NCI-H1694 treated with DMSO at 0.1 percent for 48 hours (cell line): ENCODE measurements at places on chromosomes 12 and 14.

- no peak for DNase-seq
These were observed 8.7 kb upstream of the PLEKHA5 start for GRCh38 chr12:19120795-19121194.

DNA sequence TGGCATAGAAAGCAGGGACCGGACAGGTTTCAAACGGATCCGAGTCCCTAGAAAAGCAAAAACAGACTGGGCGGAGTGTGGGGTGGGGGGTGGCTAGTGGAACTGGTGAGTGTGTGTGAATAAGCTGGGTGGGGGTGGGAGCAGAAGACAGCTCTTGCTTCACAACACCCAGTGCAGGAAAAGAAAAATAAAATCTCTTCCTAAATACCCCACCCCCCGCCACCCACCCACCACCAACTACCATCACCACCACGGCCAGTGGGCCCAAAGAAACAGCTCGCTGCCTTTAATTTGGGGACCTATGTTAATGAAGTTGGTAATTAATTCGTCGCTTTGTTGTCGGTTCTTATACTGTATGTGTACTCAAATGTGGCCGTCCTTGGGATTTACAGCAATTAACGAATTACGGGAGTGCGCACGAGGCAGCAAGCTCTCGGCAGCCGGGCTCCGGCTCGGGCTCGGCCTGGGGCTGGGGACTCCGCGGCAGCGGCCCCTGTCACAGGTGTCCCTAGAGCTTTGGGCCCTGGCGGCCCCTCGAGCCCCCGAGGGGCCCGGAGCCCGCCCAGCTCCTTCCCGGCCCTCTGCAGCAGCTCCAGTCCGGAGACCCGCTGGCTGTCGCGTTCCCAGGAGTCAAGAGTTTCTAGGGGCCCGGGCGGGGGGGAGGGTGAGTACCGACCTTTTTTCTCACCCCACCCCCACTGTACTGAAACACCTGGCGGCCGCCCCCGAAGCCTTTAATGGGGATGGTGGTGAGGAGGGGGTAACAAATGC, 1.5 kb upstream of the OTX2 start:
- DNase-seq = no peak

- DNase-seq = no peak
These were observed 198.6 kb downstream of the CCDC91 start for GRCh38 chr12:28388879-28389278.

GRCh38 chr12:87985069-87985675, 44.0 kb downstream of the C12orf50 start:
- DNase-seq = no peak

- DNase-seq = peak; percentile 72
These were observed at the start of gene VASH1 for GRCh38 chr14:76761136-76761959. Gene VASH1, plus strand, starts transcription at chr14:76761468. Its CDS starts 1,354 bp downstream, at chr14:76762822.

- DNase-seq = peak; percentile 96
These were observed 11.3 kb upstream of the SCFD1 start for GRCh38 chr14:30610787-30611343.

DNA sequence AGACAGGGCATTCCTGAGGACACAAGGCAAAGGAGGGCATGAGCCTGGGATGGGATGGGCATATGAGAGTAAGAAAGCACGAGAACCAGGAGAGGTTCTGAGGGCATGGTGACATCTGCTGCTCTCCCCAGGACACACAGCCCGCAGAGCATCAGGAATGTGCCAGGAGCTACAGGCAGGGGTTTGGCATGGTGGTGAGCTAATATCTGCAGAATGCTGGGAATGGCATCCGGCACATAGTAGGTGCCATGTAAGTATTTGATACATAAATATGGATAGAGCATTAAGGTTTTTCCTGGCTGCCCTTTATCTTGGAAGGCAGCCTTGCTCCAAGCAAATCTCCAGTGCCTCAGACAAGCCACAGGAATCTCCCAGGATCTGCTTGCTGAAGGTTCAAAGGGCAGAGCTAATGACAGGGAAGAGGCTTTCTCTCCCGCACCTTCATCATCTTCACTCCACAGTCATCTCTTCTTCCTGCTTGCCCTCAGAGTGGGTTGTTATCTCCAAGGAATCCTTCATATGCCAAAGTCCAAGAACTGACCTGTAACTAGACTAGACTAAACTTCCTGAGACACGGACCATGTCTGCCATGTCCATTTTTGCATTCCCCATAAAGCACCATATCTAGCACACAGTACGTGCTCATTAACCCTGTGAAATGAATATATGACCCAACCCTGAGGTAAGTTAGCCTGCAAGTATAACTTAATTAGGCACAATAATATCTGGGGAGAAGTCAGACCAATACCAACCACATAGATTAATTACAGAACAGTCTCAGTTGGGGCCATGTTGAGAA, 62.0 kb upstream of the SCN8A start:
- no peak for DNase-seq

DNA sequence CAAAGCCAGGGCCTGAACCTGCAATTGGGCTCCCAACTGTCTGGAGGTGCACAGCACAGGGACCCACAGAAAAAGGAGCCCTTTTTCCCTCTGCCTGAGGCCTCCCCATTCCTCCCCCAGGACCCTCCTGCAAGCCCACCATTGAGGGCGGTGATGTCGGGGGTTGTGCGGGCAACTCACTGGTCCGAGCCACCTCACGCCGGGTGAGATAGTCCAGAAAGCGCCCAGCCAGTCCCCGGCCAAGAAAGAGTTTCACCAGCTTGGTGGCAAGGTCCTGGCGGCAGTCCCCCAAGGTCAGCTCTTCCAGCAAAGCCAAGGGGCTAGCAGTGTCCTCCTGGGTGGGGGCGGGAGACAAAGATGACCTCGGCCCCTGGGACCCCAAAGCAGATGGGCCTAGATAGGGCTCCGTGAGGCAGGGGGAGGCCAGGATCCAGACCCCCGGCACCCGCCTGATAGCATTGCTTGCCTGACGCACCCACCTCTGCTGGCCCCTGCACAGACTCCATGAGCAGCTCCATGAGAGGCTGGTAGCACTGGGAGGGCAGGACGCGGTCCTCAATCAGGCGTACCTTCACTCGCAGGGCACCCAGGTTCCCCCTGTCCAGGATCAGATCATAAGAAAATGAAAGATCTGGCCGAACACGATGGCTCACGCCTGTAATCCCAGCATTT, 20.0 kb downstream of the RASAL1 start:
- DNase-seq = no peak

DNA sequence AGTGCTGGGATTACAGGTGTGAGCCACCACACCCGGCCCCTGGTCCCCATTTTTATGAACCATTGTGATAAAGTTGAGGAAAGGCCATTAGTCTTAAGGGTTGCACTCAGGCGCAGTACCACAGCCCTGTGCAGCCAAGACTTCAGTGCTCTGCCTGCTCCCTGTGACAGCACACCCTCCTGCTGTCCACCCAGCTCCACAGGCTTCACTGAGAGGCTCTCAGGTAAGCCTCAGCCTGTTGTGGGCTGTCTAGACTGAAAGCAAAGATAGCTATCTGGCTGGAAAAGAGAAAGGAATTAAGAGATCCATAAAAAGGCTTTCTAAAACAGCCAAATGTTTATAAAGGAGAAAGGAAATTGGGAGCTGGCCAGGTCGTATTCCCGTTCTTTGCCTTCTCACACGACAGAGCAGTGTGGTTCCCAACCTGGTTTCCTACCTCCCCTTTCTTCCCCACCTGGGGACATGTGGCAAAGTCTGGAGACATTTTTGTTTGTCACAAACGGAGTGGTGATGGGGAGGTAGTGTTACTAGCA, 19.1 kb upstream of the DNM1L start:
- DNase-seq = no peak

DNA sequence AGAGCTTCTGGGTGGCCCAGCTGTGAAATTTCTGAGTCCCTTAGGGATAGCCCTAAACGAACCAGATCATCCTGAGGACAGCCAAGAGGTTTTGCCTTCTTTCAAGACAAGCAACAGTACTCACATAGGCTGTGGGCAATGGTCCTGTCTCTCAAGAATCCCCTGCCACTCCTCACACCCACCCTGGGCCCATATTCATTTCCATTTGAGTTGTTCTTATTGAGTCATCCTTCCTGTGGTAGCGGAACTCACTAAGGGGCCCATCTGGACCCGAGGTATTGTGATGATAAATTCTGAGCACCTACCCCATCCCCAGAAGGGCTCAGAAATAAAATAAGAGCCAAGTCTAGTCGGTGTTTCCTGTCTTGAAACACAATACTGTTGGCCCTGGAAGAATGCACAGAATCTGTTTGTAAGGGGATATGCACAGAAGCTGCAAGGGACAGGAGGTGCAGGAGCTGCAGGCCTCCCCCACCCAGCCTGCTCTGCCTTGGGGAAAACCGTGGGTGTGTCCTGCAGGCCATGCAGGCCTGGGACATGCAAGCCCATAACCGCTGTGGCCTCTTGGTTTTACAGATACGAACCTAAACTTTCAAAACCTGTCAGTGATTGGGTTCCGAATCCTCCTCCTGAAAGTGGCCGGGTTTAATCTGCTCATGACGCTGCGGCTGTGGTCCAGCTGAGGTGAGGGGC, 38.9 kb downstream of the DAD1 start:
- DNase-seq = no peak

GRCh38 chr12:112684742-112685141, 106.8 kb upstream of the RPH3A start:
- no peak for DNase-seq

- no peak for DNase-seq
These were observed 92.8 kb downstream of the LRFN5 start for GRCh38 chr14:41699486-41699885.

DNA sequence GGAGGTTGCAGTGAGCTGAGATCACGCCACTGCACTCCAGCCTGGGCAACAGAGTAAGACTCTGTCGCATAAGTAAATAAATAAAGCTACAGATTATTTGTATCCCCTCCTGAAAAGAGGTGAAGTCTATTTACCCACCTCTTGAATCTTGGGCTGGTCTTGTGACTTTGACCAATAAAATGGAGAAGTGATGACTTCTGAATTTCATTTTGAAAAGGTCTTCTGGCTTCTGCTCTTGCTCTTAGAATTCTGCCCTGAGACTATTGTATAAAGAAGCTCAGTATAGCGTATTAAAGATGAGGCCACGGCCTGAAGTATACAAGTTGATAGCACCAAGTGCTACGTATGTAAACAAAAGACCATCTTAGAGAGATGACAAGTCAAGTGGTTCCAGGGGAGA, 88.3 kb upstream of the AMN1 start:
- DNase-seq = no peak

DNA sequence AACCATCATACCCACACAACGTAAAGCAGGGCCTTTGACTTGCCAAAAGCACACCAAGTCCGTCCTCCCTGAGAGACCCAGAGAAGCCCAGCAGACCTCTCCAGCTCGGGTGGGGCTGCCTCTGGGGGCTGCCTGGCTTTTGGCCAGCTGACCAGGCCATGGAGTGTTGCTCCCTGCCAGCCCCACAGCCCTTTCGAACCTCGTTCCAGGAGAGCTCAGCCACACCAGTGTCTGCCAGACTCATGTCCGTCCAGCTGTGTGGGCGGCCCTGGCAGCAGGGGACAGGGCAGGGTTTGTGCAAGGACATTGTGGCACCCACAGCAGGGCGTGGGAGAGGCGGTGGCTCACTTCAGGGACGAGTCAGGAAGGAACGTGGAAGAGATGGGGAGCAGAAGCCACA, 22.6 kb upstream of the IRF2BPL start:
- DNase-seq = no peak

DNA sequence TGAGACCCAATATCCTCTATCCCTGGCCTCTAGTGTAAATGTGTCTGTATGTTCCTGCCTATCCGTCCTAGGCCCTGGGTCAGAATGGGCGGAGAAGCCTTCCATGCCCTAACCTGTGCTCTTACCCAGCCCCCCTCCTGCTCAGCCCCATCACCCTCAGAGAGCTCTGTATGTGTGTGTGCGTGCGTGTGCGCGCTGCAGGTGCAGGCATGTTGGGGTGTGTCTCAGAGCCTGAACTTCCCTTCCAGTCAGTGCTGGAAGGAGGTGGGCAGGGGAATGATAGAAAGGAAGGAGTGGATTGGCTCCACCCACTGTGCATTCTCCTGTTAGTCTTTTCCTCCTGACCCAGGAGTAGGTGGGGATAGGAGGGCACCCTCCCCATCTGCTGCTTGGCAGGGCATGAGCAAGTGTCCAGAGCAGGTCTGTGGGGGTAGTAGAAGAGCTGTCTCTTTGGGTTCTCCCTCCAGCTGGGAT, 7.2 kb downstream of the NAB2 start:
- no peak for DNase-seq

DNA sequence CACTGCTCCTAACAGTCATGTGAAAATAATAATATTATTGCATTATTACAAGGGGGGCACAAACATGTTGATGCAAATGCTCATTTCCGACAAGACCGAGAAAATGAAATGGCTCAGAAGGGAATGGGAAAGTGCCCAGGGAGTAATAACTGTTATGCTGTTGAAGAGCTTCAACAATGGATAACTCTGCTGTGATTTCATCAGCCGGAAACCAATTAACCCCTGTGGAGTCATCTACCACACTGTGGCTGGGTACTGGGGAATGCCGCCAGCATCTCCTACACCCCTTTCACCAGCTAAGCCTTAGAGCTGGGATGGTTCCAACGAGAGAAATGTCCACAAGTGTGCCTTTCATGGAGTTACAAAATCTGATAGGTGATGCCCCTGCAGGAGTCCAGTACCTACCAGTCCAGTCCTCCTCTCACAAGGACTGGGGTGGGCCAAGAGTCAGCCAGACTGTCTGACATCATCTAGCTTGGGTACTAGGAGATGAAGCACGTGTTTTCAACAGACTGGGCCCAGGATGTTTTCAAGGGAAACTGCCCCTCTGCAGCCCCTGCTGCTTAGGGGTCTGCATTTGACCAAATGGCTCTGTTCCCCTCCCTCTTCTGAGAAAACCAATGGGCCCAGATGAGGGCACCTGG, 509.3 kb upstream of the CCDC196 start:
- DNase-seq = no peak

DNA sequence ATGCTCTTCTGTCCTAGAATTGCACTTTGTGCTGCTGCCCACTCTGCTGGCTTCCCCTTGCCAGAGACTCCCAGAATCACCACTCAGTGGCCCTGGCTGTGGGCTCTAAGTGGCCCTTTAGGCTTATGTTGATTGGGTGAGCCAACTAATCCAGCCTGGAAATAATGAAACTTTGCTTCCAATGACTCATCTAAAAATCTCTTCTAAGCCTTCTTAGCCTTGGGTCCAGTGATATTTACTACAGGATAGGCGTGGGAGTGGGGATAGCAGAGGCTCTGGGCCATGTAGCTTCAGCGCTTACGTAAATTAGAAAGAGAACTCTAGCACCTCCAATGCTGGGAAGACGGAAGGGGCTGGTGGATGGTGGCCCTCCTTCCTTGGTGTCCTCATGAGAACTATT, 137.9 kb downstream of the TTC8 start:
- no peak for DNase-seq

GRCh38 chr14:28771168-28771567, 4.6 kb downstream of the FOXG1 start:
- DNase-seq = no peak
